ENCODE measurements at places on chromosomes 4 and X. TPM values are rescaled to one million over a fixed set of nuclear protein-coding genes. Genes with fewer than 3 reads are reported as not detected.

Gene IL2
- total RNA-seq, result not detected

Gene H2BW2
- total RNA-seq, result not detected

Gene PDLIM3
- total RNA-seq, result 2.7 TPM

Gene PDE6B
- total RNA-seq, result 0.43 TPM

Gene MND1
- 3.8 TPM for total RNA-seq

Gene ERCC6L
- total RNA-seq, result 2.4 TPM

Gene TMSB15C
- 2.5 TPM for total RNA-seq

Gene SORBS2
- total RNA-seq, result 55.7 TPM

Gene NKX6-1
- not detected for total RNA-seq

Gene FGF5
- total RNA-seq, result 0.76 TPM

Gene ZDHHC15
- total RNA-seq, result 2.4 TPM

Gene SHOX
- total RNA-seq, result 2.2 TPM

Gene FGB
- total RNA-seq, result not detected

All from articular chondrocyte of knee joint (primary cell).